ENCODE measurements at places on chromosomes 2 and 18. TPM values are rescaled to one million over a fixed set of nuclear protein-coding genes. Genes with fewer than 3 reads are reported as not detected.

- no peak for DNase-seq
Measured at GRCh38 chr18:26051843-26052242, 38.6 kb downstream of the SS18 start.

Gene APCDD1
- polyA plus RNA-seq: not detected

DNA sequence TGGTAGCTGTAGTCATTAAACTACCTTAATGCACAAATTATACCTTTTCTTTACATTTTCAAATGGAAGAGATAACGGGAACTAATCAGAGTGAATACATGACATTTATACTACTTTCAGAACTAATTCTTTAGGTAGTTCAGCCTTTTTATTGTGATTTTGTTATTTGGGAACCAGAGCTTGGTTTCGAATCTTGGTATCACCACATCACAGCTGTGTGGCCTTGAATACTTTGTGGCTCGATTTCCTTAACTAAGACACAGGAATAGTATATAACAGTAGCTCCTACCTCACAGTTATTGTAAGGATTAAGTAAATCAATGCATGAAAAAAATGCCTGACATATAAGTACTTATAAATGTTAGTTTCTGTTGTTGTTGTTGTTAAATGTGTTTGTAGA lies 240.0 kb downstream of the WDR7 start:
- no peak for DNase-seq

DNA sequence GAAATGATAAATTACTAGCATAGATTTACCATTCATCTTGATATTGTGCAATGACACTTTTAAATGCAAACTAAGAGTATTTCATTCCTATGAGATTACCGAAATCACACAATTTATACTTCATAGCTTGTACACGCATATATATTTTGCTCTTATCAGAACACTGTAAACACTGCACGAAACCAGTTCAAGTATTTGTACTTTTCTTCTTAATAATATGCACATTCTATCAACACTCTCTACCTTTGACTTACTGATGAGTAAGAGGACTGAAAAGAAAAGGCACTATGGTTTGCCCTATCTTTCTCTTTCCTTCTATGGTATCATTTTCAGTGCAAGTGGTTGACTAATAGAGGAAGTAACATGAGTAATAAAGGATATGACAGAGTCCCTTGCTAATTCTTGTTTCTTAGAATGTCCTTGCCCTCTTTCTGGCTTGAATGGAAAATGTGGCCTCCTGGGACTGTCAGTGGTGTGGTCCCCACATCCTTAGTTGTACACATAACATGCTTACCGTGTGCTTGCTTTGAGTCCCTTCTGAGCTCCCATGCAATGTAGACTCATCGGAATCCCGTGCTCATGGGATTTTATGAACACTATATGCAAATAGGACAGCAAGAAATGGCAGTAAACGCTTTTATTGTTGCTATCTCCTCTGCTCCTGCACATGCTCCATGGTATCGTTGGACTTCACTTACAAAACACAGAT lies 363.5 kb upstream of the TNP1 start:
- DNase-seq: no peak

DNA sequence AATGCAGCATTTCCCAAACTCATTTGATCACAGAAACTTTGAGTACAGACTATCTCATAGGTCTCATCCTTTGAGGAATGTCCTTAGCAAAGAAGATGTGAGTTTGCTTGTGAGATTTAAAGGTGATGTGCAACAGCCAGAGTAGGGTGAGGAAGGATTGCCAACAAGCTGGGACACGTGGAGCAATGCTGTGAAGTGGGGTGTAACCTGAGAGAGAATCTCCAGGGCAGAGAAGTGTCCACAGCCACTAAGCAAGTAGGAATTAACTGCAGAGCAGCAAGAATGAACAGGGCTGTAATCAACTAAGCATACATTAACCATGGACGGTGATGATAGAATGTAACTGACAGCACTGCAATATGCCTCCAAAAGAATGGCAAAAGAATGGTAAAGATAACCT lies 469.9 kb upstream of the NRP2 start:
- no peak for DNase-seq

Data from naive thymus-derived CD4-positive, alpha-beta T cell (primary cell).